Neural progenitor cell (in vitro differentiated cells): ENCODE measurements at places on chromosomes 16 and 17. TPM values are rescaled to one million over a fixed set of nuclear protein-coding genes. Genes with fewer than 3 reads are reported as not detected.

Gene KRT33A
- total RNA-seq, result not detected in 2 replicates

Gene PMFBP1
- total RNA-seq, result 0.96 and 12.8 TPM in 2 replicates

GRCh38 chr17:73096866-73097265 lies 4.4 kb upstream of the SLC39A11 start:
- no peak overlapping the region for H3K27ac ChIP-seq
- peaks cover 1% of the 10 kb centered on the region for H3K4me1 ChIP-seq
- no peak for DNase-seq
- H3K4me3 ChIP-seq, result no peak overlapping the region
- no peaks in the 10 kb centered on the region for H3K27me3 ChIP-seq

DNA sequence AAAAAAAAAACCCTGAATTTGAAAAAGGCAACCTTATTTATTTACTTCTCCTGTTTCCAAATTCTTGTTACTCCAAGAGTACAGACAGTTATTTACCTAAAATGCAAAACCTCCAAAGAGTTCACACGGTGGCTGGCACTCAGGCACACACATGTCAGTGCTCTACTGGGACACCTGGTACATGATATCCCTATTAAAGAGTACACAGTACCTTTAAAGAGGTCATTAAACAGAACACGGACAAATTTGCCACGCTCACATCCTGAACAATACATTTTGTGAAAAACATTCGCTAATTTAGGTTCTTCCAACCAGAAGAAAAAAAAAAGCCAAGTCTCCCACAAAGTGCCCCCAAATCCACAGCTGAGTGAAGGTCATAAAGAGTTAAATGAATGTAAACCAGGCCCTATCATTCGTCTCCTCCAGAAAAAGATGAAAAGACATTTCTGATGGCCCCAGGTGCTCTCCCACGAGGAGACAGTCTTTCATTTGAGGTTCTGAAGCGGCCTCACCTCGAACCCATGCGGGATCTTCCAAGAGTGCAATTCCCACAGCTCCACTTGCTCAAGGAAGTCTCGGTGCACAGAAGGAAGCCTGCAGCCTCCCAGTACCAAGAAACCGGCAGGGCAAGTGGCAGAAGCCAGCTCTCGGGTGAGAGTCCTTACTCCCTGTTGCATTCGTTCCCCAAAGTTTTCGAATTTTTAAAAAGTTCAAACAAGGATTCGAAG lies 993 bp downstream of the ERN1 start:
- DNase-seq, result no peak
- H3K27ac ChIP-seq, result no peak overlapping the region
- H3K36me3 ChIP-seq, result no peaks in the 10 kb centered on the region
- H3K27me3 ChIP-seq, result peaks cover 46% of the 10 kb centered on the region

DNA sequence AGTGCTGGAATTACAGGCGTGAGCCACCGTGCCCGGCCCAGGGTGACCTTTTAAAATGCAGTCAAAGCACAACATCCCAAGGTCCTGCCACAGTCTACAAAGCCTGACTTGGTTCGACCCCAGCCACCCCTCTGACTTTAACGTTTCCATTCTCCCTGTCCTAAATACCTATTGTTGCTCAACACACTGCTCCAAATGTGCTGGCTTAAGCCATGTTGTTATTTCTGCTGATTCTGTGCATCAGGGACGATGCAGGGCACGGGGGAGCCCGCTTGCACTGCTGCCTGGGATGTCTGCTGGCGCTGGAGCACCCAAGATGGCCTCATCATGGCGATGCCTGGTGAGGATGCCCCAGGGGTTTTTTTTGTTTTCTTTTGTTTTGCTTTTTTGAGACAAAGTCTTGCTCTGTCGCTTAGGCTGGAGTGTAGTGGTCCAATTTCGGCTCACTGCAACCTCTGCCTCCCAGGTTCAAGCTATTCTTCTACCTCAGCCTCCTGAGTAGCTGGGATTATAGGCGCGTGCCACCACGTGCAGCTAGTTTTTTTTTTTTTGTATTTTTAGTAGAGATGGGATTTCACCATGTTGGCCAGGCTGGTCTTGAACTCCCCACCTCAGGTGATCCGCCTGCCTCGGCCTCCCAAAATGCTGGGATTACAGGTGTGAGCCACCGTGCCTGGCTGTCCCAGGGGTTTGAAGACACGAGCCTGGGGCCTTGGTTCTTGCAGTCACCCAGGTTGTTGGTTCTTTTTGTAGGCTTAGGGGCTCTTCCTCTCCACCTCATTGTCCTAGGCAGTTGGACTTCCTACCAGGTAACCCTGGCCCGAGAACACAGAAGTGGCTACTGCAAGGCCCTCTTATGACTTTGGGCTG lies 22.9 kb downstream of the TMC7 start:
- H3K4me1 ChIP-seq, result peaks cover 24% of the 10 kb centered on the region
- H3K27ac ChIP-seq, result no peak overlapping the region
- no peaks in the 10 kb centered on the region for H3K27me3 ChIP-seq
- H3K4me3 ChIP-seq, result no peak overlapping the region
- no peaks in the 10 kb centered on the region for H3K36me3 ChIP-seq

Gene RAC3
- 31.6 and 81.2 TPM in 2 replicates for total RNA-seq

Gene SLC5A11
- 0.09 TPM in 1 of 2 replicates, not detected in the other for total RNA-seq

Gene PRCD
- 0.09 TPM in 1 of 2 replicates, not detected in the other for total RNA-seq

Gene ZNF18
- 10.8 and 15.9 TPM in 2 replicates for total RNA-seq

Gene HS3ST3B1
- 21.2 and 21.5 TPM in 2 replicates for total RNA-seq

DNA sequence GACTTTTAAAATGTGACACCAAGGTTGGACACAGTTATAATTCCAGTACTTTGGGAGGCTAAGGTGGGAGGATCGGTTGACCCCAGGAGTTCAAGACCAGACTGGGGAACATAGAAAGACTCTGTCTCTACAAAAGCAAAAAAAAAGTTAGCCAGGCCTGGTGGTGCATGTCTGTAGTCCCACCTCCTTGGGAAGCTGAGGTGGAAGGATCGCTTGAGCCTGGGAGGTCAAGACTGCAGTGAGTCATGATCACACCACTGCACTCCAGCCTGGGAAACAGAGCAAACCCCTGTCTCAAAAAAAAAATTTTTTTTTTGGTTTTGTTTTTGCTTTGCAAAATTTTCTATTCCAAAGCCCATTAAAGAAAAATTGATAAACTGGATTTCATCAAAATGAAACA lies 281.4 kb downstream of the BCAS3 start:
- H3K4me3 ChIP-seq, result no peak overlapping the region
- no peaks in the 10 kb centered on the region for H3K4me1 ChIP-seq
- DNase-seq, result no peak
